ENCODE measurements at places on chromosomes 6 and 20. TPM values are rescaled to one million over a fixed set of nuclear protein-coding genes. Genes with fewer than 3 reads are reported as not detected.

Gene ABT1
- polyA plus RNA-seq, result 31.7 TPM

Gene METTL24
- not detected for polyA plus RNA-seq

Gene PRR18
- polyA plus RNA-seq, result not detected

Gene SEMG1
- not detected for polyA plus RNA-seq

- no peaks in the 10 kb centered on the region for H3K4me1 ChIP-seq
- no peaks in the 10 kb centered on the region for H3K27me3 ChIP-seq
- H3K36me3 ChIP-seq, result no peaks in the 10 kb centered on the region
- DNase-seq, result no peak
- no peak overlapping the region for H3K27ac ChIP-seq
- no peak overlapping the region for H3K4me3 ChIP-seq
These were observed 45.5 kb upstream of the NXT1 start for GRCh38 chr20:23305098-23305497.

DNA sequence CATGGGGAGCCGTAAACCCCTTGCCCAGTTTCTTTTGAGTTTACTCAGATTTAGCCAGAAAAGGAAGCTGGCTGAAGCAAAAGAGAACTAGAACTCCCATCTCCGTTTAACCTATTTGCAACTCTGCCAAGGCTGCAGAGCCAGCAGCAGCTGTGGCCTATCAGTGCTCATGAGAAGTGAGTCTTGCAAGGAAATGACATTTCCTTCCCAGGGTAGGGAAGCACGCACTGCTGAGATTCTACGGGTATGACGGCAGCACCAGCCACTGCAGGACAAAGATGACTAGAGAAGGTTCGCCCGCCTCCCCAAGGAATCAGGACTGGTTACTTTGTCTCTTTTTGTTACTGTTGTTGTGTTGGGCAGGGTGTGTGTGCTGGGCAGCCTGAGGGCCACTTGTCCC lies 47.6 kb downstream of the PPP1R3G start:
- peak; percentile 70 for DNase-seq
- peak overlapping the region; percentile 45 for H3K27ac ChIP-seq
- H3K4me1 ChIP-seq, result peaks cover 18% of the 10 kb centered on the region

GRCh38 chr20:2305946-2306345 lies 10.1 kb downstream of the TGM3 start:
- no peak overlapping the region for H3K4me3 ChIP-seq
- H3K27ac ChIP-seq, result no peak overlapping the region
- H3K36me3 ChIP-seq, result no peaks in the 10 kb centered on the region
- no peaks in the 10 kb centered on the region for H3K27me3 ChIP-seq
